ENCODE measurements at places on chromosomes 6 and 20.

- DNase-seq: no peak
Measured at GRCh38 chr20:50688256-50688975, 2.9 kb downstream of the RIPOR3 start.

DNA sequence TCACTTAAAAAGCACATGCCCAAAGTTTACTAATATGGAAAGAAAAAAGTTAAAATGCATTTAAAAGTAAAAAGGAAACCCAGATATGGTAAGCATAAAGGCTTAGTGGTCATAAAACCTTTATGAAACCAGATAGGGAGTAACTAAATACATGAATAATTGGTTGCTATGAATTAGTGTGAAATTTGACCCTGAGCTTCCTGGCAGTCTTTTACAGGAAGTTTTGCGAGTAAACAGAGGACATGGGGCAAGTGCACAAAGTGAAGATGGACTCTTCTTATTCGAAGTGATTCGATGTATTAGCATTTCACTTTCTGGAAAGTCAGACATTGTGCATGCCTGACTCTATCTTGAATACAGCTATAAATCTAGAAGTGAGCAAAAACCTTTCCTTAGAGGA is 90.9 kb upstream of the MLIP start:
- no peak for DNase-seq

- no peak for DNase-seq
Measured at GRCh38 chr6:41000248-41000647, 38.8 kb downstream of the UNC5CL start.

DNA sequence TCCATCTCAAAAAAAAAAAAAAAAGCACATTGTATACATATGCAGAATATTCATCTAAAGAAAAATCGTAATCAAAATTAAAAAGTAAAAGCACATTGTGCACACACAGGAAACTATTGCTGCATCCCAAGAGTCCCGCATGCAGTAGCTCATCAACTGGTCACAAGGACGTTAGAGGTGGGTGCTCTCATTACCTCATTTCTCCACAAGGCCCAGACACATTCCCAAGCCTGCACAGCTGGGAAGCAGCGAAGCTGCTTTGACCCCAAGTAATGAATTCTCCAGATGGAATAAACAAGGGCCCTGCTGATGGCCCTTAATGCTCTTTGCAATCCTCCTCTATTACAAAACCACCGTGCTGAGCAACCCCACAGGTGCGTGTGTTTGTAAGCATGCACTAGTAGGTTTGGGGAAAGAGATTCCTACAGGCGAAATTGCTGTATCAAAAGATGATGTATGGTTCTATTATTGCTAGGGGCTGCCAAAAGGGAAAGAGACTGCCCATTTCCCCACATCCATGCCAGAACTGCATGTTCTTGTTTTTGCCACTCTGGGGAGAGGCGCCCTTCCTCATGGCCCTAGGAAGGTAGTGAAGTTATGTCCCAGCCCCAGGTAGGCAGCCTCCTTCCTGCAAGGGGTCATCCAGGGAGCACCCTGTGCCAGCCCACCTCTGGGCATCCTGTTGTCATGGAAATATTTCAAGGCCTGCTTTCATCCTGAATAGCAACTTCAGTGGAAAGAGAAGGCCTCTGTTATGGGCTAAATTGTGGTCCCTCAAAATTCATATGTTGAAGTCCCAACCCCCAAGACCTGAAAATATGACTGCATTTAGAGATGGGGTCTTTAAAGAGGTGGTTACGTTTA is 34.6 kb upstream of the PTGIS start:
- DNase-seq: no peak

DNA sequence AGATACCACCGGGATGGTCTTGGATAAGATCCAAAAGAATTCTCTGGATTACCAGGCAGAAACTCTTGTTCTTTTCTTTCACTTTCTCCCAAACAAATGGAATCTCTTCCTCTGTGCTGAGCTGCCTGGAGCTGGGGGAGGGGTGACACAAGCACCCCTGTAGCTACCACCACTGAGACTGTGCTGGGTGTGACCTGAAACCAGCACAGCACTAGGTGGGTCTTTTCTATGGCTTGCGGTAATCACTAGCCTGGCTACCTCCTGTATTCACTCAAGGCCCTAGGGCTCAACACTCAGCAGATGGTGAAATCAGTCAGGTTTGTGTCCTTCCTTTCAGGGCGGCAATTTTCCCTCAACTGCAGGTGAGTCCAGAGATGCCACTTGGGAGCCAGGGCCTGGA is 122.4 kb upstream of the CENPW start:
- DNase-seq: no peak

DNA sequence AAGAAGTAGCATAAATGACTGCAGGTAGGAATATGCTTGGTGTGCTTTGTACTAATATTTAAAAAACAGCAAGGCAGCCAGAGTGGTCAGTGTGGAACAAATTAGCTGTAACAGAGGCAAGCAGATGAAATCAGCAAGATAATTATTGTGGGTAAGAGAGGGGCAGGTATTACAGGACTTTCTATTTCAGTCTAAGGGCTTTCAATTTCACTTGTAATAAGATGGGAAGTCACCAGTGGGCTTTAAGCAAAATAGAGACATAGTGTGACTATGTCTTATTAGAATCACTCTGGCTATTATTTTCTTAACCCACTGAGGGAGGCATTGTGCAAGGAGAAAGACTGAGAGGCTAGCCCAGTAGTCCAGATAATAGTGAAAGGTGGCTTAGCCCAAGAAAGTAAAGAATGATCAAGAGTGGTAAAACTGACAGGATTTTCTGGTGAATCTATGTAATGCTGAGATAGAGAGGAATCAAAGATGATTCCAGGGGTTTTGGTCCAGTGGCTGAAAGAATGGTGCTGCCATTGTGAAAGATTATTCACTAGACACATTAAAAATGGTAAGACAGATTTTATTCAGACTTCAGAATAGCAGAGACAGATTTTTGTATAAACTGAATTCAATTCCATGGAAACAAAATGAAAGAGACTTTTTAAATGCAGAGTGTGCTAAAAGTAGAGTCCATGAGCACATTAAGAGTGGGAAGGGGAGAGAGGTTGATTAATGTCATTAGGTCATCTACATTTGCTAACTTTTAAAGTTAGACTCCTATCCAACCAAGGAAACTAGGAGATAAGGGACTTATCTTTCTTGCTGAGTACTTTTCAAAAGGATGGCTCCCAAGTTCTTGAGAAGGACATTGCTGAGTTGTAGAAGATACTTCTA is 1136.0 kb downstream of the HACE1 start:
- no peak for DNase-seq

DNA sequence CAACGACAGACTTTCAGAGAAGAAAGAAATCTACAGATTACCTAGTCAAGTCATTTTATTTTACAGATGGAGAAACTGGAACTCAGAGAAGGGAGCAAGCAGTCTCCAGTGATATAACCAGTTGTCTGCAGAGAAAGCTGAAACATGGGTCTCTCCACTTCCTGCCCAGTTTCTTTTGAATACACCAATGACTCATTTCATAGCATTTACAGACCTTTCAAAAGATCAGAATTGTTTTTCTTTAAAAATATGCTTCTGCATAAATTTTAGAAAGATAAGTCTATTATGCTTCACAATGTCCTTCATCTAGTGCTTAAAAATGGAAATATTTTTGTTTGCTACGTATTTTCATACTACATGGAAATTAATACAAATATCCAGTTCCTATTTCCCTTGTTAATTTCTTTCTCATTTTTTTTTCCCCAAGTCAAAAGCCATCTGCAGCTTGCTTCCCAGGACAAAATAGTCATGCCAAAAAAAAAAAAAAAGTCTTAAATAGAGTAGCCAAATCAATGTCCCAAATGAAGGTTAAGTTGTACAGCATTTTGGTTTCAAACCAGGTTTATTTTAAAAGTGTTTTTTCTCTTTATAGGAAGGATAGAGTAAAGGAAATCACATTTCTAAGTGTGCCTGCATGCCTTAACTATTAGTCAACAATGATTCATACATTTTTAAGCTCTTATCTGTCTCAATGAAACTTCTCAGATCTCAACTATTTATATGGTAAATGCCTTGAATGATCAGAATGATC is 36.9 kb downstream of the ARHGAP18 start:
- DNase-seq: no peak

GRCh38 chr6:111794727-111795452 is 78.4 kb downstream of the FYN start:
- no peak for DNase-seq

GRCh38 chr20:64038565-64039292 is 2.7 kb downstream of the C20orf204 start:
- no peak for DNase-seq

DNA sequence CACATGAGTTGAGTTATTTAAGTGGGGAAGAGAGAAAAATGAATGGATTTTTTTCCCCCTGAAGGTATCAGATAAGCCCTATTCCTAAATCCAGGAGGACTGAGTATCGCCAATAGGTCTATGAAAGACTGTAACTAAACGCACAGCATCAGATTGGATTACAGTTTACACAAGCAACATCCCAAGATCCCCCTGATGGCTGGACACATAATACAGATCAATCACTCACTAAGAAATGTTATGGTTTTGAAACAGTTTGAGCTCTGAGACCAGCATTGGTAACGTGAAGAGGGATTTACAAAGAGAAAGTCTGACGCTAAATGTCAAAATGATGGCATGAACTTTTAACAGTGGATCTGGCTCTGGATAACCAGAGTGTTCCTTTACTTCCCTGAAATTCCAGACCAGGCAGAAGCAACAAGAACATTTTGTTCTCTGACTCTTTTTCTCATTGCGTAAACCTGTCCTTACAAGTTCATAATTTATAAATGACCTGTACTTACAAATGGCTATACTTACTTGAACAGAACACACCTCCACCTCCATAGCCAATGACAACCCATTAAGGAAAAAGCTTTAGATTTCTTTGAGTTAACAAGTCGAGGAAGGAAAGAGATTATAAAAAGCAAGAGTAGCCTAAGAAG is 131.8 kb upstream of the BEND3 start:
- DNase-seq: no peak

- DNase-seq: no peak
Measured at GRCh38 chr6:69696273-69696672, 100.5 kb downstream of the LMBRD1 start.

DNA sequence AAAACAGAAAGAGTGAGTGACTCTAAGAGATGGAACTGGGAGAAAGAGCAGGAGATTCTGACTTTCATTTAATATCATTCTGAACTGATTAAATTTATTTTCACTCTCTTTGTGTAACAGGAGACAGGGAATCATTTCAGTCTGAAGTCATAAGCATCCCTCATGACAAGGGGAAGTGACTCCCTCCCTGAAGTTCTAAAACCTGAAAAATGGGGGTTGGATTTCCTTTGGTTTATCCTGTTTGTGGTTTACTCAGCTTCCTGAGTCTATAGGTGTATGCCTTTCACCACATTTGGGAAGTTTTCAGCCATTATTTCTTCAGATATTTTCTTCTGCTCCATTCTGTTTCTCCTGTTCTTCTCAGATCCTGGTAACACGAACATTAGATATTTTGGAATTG is 3.4 kb upstream of the FKBP1A start:
- DNase-seq: no peak

GRCh38 chr20:4252005-4252404 is 236.6 kb upstream of the RNF24 start:
- DNase-seq: no peak

GRCh38 chr6:168415993-168416530 is 24.9 kb upstream of the SMOC2 start:
- no peak for DNase-seq

DNA sequence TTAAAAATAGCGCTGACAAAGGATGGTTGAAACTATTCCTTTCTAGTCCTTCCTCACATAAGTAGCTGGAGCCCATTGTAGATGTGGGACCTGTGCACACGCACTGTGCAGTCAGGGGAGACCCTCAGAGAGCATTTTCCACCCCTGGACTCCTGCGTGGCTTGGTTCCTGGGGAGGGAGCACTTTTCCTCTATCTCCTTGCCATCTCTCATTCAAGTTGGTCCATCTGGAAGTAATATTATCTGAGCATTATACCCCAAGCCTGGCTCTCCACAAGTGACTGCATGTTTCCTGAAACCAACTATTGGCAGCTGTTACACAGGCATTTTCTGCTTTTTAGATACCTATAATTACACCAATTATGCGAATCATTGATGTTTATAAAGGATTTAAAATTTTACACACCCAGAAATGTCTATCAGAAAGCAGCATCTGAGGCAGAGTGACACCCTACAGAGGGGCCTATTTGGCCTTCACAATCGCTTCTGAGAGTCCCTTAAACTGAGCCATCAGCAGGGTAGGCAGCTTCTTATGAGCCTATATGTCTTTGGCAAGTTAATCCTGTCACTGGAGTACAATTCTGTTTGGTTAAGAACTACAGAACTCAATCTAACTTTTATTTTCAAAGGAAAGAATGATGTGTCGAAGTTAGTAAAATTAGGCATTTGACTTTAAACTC is 18.7 kb downstream of the SOX4 start:
- no peak for DNase-seq

GRCh38 chr20:24605937-24606455 is 136.6 kb downstream of the SYNDIG1 start:
- no peak for DNase-seq

DNA sequence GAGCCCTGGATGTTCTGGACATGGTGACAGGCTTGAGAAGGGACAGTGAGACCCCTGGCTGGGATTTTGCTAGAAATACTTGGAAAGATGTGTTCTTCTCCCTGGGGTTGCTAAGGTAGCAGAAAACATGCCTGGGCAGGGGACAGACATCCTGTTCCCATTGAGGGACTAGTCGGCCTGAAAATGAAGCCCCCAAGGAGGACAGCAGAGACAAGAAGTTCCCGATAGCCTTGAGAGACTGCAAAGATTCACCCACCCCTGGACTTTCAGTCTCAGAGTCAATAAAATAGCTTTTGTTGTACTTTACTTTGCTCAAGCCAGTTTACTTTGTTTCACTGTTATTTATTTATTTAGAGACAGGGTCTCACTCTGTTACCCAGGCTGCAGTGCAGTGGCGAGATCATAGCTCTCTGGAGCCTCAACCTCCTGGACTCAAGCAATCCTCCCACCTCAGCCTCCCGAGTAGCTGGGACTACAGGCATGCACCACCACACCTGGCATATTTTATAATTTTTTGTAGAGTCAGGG is 28.4 kb downstream of the ATP9A start:
- DNase-seq: no peak

- no peak for DNase-seq
Measured at GRCh38 chr6:130676773-130677144, 150.4 kb upstream of the SMLR1 start.

GRCh38 chr6:25961619-25962148 is 918 bp upstream of the TRIM38 start:
- DNase-seq: no peak

DNA sequence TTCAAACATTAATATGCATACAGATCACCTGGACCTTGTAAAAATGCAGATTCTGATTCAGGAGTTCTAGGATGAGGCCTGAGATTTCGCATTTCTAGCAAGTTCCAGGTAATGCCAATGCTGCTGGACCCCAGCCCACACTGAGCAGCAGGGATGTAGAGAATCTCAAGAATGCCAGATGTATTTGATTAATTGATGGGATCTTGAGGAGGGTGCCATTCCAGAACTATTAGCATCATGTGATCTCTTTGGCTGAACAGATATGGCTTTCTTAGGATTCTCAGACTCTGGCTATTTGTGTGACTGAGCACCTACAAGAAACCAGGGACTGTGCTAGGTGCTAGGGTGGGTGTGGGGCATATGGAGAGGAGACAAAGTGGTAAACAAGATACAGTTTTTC is 16.5 kb upstream of the SNX3 start:
- no peak for DNase-seq

GRCh38 chr6:125153391-125154117 is at the start of gene TPD52L1:
TPD52L1 (plus strand) TSS chr6:125153773; CDS start chr6:125153952, 179 bp downstream.
- DNase-seq: no peak
